ENCODE measurements at places on chromosomes 16 and 17. TPM values are rescaled to one million over a fixed set of nuclear protein-coding genes. Genes with fewer than 3 reads are reported as not detected.

DNA sequence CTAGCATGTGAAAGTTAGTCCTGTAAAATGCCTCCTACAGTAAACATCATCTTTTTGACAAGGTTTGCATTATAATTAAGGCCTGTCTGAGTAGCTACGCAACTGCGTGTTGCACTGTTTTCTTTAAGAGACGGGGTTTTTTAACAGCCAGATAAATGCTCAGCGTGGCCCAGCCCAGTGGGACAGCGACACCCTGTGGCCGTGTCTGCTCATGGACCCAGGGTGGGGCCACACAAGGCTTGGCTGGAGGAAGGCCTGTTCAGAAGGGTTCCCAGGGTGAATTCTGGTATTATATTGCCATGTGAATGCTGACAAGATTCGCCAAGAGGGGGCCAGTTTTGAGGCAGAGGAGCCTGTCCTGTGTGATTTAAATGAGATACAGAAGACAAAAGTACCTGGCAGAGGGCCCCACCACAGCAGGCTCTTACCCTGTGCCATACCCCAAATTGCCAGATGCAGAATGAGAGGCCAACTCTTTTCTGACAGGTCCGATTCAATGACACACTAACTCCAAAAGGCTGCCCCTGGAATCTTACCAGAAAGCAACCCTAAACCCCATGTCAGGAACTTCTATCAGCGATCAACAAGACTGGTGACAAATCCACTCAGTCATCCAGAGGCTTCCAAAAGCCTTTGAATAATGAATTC lies 65.9 kb upstream of the IRX6 start:
- peak; percentile 51 for DNase-seq

GRCh38 chr16:87351320-87351698 lies 32.3 kb downstream of the FBXO31 start:
- DNase-seq = no peak

DNA sequence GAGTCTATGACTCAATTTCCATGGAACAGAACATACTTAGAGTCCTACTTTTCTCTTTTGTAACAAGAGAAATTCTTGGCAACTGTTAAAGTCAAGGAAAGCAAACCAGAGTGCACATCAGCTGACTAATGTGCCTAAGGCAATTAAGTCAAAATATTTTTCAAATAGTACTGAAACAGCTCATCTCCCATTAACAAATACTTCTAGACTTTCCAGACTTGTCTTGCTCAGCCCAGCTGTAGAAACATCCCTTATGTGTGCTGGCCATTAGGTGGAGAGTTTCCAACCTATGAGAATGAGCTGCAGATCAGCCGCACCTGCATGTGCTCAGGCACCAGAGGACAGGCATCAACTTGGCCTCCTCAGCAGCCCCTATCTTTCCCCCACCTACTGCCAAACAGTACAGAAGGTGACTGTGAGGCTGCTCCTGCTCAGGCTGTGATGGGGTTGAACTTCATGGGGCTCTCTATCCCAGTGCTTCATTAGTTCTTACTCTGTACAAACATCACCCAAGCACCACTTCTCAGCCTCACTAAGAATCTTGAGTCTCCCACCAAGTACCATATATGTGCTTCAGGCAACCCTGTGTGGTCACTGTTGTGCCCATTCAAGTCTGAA lies 32.2 kb downstream of the TEX2 start:
- DNase-seq = no peak

DNA sequence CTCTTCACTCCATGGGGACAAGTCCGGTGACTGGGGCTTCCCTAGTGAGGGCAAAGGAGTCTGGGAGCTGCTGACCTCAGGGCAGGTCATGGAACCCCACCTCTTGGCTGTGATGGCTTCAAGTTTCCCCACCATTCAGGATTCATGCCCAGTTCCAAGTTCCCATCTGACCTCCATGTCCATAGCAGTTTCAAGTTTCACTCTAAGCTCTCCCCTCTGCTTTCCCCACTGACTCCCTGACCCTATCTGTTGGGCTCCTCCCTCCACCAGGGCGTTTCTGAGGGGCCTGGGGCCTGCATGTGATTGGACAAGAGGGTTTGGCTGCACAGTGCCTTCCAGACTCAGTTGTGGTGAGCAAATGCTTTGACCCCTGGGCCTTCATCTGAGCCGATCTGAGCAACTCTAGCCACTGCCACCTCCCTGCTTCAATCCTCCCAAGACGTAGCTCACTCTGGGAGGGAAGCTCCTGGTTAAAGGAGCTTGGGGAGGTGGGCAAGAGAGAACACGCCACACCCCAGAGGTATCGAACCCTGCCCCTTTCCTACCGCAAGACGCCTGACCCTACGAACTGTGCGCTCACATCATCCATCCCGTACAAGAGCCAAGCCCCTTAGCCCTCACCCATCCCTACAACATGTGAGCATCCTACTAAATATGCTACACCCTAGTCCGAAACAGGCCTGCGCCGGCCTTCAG lies 8.3 kb downstream of the ZNF629 start:
- no peak for DNase-seq

DNA sequence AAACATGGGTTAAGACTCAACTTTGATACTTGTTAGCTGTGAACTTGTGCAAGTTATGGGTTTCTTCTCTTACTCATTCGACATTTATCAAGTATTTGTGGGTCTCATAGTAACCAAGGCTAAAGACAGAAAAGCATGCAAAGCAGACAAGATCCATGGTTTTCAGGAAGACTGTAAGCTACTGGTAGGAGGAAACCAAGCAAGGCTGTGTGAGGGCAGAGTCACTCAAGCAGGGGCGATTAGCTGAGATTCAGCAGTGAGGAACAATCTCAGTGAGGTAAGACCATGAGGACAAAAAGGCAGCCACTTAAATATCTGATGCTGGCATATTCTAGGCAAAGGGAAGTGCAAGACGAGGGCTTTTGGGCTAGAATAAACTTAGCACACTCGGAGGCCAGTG lies 29.5 kb downstream of the MBTD1 start:
- DNase-seq = peak; percentile 76

CA5A gene
- total RNA-seq = not detected

Data from OCI-LY7 (cell line).